ENCODE measurements at places on chromosomes 2 and 18.

- no peaks in the 10 kb centered on the region for H3K27me3 ChIP-seq
- H3K4me1 ChIP-seq, result peaks cover 4% of the 10 kb centered on the region
- H3K36me3 ChIP-seq, result peaks cover 13% of the 10 kb centered on the region
- no peak for DNase-seq
- H3K4me3 ChIP-seq, result no peak overlapping the region
Measured at GRCh38 chr2:167972746-167973145, 274.6 kb downstream of the STK39 start.

DNA sequence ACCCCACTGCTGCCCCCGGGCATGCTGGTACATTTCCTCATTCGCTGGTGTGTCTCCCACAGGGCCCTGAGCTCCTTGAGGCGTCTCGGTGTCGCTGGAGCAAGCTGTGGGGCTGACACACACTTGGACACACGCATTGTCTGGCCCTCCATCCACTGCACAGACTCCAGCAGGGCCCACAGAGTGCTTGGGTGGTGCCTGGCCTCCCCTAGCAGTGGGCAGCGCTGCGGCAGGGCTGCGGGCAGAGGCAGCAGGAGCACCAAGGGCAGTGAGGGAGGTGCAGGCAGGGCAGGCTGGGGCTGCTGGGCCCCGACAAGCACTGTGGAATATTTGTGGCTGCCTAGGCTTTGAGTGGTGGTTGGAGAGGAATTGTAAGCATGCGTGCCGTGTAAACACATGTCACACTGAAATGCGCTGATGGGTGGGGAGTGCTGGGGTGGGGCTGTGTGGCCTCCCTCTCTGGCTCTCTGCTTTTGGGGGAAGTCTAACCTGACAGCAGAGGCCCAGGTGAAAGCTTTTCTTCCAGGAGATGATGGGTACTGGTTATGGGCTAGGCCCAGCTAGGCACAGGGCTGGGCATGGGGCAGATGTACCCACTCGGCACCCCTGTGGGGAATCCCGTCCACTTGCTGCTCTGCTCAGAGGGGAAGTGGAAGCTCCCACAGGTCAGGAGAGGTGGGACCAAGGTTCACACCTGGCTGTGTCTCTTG lies 55.5 kb upstream of the HS6ST1 start:
- no peak overlapping the region for H3K27ac ChIP-seq
- no peaks in the 10 kb centered on the region for H3K36me3 ChIP-seq
- no peaks in the 10 kb centered on the region for H3K27me3 ChIP-seq
- peaks cover 3% of the 10 kb centered on the region for H3K4me1 ChIP-seq
- DNase-seq, result no peak
- no peak overlapping the region for H3K4me3 ChIP-seq

- no peaks in the 10 kb centered on the region for H3K27me3 ChIP-seq
- no peak for DNase-seq
- H3K27ac ChIP-seq, result no peak overlapping the region
Measured at GRCh38 chr2:43027097-43027873, 199.1 kb downstream of the ZFP36L2 start.

DNA sequence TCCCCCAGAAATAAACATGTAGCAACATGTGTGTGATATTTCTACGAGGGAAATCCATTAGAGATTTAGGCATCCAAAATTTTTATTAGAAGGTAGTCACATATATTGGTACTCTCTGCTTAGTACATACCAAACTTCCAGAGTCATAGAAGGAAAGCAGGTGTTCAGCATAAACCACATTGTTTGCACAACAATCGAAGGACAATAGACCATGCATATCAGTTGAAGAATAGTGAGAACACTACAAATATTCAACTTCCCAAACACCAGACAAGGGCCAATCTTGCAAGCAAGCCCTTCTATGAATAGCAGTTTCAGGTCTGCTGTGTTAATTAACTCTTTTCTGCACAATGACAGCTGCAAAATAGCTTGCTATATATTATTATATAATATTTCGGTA lies 702.2 kb downstream of the ERBB4 start:
- no peaks in the 10 kb centered on the region for H3K4me1 ChIP-seq
- no peak overlapping the region for H3K4me3 ChIP-seq
- DNase-seq, result no peak
- H3K27ac ChIP-seq, result no peak overlapping the region
- H3K27me3 ChIP-seq, result no peaks in the 10 kb centered on the region

DNA sequence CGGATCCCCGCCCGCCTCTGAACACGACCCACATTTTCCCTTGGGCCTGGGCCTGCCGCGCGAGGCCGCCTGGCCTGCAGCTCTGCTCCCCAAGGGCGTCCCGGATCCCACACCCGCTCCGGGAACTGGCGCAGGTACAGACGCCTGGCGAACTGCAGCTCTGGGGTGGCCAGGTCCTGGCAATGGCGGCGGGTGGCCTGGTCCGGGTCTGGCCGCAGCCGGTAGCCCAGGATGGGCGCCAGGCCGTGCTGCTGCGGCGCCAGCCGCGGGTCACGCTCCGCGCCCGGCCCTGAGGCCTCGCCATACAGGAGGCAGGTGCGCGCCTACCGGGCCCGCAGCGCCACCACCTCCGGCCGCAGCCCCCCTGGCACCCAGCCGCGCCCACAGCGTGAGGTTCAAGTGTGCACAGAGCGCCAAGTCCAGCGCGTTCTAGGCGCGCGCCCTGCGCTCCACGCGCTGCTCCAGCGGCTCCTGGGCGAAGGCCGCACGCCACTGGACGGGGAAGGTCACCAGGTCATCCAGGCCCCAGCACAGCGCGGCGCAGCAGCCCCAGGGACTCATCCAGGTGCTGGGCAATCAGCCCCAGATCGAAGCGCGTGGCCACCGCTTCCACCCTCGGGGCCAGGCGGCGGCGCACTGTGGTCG lies 9.5 kb downstream of the AQP12A start:
- DNase-seq, result no peak
- H3K36me3 ChIP-seq, result no peaks in the 10 kb centered on the region
- peaks cover 15% of the 10 kb centered on the region for H3K27me3 ChIP-seq
- no peak overlapping the region for H3K4me3 ChIP-seq
- H3K27ac ChIP-seq, result no peak overlapping the region
- H3K4me1 ChIP-seq, result peaks cover 15% of the 10 kb centered on the region

DNA sequence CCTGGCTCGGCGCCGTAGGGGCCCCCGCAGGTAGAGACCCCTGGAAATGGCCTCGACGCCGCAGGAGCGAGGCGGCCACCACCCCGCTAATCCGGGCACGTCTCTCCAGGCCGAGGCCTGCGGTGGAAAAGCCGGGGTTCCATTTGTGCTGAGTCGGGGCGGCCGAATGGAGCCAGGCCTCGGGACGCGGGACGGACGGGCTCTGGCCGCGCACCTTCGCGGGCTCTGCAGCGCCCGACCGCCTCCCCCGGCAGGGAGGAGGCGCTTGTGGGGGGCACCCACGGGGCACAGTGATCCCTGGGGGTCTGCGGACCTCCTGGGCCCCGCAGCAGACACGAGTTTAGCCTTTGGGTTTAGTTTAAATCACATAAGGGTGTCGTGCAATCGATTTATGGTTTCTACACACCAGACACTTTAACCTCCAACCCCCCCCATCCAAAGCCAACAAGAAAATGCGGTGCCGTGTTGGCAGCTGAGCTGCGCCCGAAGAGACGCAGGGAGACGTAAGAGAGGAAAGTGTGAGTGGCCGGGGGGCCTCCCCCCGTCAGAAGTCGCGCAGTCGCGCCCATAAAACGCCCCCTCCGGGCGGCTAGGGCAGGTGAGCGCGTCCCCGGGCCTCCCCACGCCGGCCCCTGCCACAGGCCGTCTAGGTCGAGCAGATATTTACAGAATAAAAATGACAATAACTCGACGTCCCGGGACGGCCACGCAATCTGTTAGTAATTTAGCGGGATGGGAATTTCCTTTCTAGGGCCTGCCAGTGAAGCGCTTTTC lies 1.0 kb upstream of the NFATC1 start:
- H3K27me3 ChIP-seq, result peaks cover 21% of the 10 kb centered on the region
- H3K36me3 ChIP-seq, result peaks cover 20% of the 10 kb centered on the region
- H3K27ac ChIP-seq, result peak overlapping the region; percentile 90
- H3K4me1 ChIP-seq, result peaks cover 22% of the 10 kb centered on the region
- DNase-seq, result peak; percentile 84
